ENCODE measurements at places on chromosomes 2 and 18. TPM values are rescaled to one million over a fixed set of nuclear protein-coding genes. Genes with fewer than 3 reads are reported as not detected.

Gene C2orf78
- total RNA-seq: not detected

DNA sequence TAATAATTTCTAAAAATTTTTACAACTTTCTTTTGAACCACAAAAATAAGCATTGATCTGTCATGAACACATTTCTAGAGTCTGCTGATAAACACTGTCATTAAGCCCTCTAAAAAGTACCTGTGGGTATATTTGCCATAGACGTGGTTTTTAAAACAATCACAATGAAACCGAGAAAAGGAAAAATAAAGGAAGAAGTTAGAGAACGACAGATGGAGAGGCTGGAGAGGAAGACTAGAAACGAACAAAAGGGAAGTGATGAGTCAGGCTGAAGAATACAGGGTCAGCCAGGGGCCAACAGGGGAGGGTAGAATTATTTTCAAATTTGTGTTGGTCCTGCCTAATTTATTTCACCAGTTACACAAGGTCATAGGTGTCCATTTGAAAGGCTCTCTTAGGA is 62.0 kb downstream of the MYL12B start:
- DNase-seq: no peak

- no peak for DNase-seq
Measured at GRCh38 chr2:1707771-1708418, 36.4 kb downstream of the PXDN start.

DNA sequence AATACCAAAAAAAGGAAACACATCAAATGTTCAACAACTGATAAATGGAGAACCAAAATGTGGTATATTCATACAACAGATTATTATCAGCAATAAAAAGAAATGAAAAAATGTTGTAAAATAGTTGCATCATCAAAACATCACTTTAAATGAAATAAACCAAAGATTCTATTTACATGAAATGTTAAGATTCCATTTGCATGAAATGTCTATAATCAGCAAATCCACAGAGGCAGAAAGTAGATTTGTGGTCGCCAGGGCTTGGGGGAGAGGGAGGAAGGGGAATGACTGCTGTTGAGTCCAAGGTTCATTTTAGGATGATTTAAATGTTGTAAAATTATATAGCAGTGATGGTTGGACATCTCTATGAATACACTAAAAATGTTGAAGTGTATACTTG is 181.9 kb downstream of the RTP5 start:
- DNase-seq: no peak

- no peak for DNase-seq
Measured at GRCh38 chr18:21241301-21242048, 557 bp upstream of the GREB1L start.

DNA sequence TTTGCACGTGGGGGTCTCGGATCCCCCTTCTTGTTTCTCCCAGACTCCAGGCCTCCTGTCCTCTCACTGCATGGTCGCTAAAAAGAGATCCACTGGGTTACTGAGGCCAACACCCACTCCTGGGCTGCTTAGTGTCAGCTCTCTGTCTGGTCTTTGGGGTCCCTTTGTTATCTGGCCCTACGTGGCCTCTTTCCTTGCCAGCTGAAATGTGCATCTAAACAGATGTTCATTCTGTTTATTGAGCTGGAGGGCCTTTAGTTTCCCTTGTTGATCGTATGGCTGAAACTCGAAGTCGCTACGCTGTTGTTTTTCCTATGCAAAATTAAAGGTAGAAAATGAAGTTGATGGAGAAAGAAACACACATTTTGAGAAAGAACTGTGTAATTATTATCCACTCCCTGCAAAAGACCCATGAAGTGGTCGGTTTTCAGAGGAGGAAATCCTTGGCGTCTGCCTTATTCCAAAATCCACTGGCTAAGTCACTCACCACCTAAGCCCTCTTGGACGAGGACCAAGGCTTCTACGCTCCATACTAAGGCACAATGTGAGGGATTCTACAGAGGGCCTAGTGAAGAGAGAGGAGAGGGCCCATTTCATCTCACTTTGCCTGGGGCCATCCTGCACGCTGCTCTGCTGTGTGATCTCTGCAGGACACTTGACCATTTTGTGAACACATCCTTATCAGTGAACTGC is 105.3 kb downstream of the GLI2 start:
- DNase-seq: no peak

Gene L3MBTL4
- total RNA-seq: 9.6 TPM

Gene MYL12B
- total RNA-seq: 214 TPM

DNA sequence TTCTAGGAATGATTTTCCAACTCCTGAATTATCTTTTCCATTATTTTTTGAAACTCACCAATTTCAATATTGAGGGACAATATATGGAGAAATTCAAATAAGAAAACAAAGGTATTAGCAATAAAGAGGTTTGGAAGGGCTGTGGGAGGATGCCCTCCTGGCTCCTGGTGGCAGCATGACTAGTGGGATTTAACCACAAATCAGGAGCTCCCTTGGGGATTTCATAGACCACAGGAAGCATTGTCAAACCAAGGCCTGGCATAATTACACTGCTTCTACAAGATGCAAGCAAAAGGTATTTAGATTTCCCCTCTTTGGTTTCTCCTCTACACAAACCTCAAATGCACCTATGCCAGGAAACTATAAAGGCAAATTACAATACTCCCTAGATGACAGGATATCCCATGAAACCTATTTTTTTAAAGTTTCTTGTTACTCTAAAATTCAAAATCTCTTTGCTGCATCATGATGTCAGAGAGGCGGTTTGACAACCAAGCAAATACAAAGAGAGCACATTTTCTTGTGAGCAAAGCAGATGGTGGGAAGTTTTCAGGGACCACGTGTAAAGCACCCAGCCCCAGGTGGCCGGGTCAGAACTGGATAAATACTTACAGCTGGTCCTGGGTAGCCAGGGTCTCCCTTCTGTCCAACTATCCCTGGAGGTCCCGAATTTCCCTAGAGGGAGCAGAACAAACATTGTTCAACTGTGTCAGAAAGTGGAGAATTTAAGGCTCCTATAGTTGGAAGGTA is 67.9 kb downstream of the COL6A3 start:
- peak; percentile 28 for DNase-seq

- no peak for DNase-seq
Measured at GRCh38 chr2:231483398-231484329, 19.4 kb upstream of the NCL start.

Gene CMPK2
- 5.6 TPM for total RNA-seq

Gene CFAP53
- not detected for total RNA-seq

- DNase-seq: no peak
Measured at GRCh38 chr18:21406116-21406515, 164.1 kb downstream of the GREB1L start.

Gene GULP1
- 57.2 TPM for total RNA-seq

DNA sequence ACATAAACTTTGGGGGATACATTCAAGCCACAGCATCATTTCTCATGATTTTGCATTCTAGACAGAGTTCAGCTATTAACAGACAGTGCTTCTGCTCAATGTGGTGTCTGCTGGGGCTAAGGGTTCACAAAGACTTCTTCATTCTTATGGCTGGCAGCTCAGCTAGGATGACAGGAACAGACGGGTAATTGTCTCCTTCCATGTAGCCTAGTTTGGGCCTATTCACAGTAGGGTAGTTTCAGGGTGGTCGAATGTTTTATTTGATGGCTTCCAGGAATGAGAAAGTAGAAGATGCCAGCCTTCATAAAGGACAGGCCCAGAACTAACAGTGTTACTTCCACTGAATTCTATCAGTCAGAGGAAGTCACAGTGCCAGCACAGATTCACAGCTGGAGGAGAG is 26.0 kb upstream of the BCL2L11 start:
- DNase-seq: no peak

- no peak for DNase-seq
Measured at GRCh38 chr18:23133860-23134779, 1.2 kb upstream of the CABLES1 start.

- no peak for DNase-seq
Measured at GRCh38 chr2:175154661-175155082, 13.3 kb downstream of the ATF2 start.

- no peak for DNase-seq
Measured at GRCh38 chr2:12488352-12489318, 228.1 kb upstream of the TRIB2 start.

DNA sequence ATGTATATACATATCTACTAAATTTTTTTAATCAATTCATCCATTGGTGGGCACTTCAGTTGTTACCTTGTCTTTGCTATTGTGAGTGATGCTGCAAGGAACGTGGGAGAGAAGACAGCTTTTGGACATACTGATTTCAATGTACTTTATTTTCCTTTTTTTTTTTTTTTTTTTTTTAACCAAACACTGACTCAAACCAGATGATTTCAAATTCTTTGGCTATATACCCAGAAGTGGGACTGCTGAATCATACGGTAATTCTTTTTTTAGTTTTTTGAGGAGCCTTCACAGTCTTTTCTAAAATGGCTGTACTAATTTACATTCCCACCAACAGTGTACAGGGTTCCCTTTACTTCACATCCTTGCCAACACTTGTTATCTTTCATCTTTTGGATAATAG is 204.7 kb downstream of the INSIG2 start:
- DNase-seq: no peak

DNA sequence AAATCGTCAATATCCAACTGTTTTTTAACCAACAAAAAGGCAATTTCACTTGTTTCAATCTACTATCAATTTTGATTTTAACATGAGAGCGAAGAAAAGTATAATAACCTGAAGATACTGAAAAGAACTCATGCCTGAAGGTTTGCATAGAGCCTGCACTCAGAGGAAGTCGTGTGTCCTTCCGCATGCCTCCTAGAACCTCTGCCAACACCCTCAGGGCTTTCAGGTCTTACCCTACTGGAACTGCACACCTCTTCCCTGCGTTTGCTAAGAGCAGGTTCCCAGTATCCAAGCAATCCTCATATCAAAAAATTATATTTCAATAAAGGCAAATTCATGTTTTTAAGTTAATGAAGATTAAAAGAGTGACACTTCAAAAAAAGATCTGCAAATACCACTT is 74.7 kb downstream of the PIAS2 start:
- DNase-seq: no peak

Gene METTL4
- total RNA-seq: 11.5 TPM

- DNase-seq: no peak
Measured at GRCh38 chr2:77017355-77017745, 504.8 kb downstream of the LRRTM4 start.

DNA sequence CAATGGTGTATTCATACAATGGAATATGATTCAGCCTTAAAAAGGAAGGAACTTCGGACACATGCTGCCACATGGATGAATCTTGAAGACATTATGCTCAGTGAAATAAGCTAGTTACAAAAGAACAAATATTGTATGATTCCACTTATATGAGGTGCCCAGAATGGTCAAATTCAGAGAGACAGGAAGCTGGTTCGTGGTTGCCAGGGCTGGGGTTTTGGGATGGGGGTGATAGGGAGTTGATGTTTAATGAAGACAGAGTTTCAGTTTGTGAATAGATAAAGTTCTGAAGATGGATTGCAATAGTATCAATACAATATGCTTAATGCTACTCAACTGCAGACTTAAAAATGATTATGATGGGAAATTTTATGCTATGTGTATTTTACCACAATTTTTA is 28.0 kb upstream of the MC2R start:
- no peak for DNase-seq

GRCh38 chr2:19574778-19575260 is 216.4 kb upstream of the OSR1 start:
- no peak for DNase-seq

GRCh38 chr2:198006733-198007132 is 202.3 kb downstream of the PLCL1 start:
- no peak for DNase-seq

DNA sequence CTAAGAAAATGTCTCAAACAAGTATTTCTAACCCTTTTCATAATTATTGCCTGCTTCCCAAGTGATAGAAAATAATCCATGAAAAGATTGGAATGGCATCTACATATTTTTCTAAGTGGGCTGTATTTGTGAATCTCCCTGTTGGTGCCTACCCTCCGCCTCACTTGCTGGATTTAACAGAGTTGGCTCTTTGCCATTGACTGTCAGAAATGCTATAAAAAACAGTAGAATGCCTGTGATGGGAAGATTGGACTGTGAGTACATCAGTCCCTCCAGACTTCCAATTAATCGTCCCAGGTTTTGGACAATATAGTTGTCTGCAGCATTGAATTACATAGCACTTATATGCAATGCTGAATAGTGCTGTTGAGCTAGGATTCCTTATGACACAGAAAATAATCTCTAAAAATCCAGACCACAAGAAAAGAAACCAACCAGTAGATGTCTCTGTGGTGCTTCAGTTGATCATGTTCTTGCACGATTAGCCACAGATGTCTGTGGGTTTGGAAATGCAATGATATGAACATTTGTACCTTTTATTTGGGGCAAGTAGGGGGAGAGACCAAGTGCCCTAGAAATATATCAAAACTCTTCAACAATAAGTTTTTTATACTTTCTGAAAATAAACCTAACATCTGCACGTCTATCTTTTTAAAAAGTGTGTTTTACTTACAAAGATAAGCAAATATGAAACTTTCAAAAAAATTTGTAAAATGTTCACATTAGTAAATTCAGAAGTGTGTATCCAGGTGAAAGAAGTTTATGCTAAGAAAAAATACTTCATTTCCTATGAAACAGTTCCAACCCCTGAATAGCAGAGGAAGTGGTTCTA is 88.5 kb downstream of the DYNAP start:
- no peak for DNase-seq

Gene PSMA8
- not detected for total RNA-seq

DNA sequence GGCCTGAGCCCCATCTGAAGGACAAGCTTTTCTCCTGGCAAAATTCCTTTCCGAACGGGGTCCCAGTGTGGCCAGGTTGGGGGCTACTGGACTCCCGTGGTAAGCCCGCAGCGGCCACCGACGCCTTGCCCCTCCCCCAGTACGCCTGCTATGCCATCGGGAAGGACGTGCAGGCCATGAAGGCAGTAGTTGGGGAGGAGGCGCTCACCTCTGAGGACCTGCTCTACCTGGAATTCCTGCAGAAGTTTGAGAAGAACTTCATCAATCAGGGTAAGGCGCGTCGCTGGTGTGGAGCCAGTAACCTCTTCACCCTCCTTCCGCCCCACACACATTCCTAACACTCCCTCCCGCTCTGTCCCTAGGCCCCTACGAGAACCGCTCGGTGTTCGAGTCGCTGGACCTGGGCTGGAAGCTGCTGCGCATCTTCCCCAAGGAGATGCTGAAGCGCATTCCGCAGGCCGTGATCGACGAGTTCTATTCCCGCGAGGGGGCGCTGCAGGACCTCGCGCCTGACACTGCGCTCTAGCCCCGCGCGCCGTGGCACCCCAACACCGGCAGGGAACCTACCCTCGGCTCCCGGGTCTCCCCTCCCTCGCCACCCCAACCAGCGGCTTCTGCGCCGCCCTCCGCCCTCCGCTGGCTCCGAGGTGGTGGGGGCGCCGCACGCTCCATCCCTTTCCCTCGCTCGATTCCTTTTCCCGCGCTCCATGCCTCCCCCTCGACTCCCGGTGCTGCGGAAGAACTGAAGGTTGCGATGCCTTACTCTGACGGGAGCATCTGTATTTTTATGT is 13.6 kb upstream of the ANKRD53 start:
- DNase-seq: no peak
